ENCODE measurements at places on chromosomes 4 and X.

DNA sequence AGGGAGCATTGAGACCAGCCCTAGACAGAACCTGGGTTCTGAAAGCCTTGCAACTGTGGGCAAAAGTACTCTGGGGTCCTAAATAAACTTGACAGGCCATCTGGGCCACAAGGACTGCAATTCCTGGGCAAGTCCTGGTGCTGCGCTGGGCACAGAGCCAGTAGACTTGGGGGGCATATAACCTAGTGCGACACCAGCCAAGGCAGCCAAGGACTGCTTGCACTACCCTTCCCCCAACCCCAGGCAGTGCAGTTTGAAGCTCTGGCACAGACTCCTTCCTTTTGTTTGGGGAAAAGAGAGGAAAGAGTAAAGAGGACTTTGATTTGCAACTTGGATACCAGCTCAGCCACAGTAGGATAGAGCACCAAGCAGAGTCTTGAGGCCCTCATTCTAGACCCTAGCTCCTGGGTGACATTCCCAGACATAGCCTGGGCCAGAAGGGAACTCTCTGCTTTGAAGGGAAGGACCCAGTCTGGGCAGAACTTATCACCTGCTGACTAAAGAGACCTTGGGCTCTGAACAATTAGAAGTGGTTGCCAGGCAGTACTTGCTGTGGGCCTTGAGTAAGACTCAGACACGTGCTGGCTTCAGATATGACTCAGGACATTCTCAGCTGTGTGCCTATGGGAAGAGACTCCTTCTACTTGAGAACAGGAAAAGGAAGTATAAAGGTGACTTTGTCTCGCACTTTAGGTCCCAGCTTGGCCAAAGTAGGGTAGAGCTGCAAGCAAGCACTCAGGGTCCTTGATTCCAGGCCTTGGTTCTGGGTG is 522.8 kb downstream of the GLUD2 start:
- DNase-seq: no peak

GRCh38 chrX:1462596-1463251 is 10.0 kb upstream of the ASMTL start:
- DNase-seq: peak; percentile 29

GRCh38 chrX:22674932-22675331 is 324.8 kb upstream of the DDX53 start:
- no peak for DNase-seq

GRCh38 chr4:76256032-76256431 is 4.5 kb downstream of the FAM47E start:
- DNase-seq: no peak

DNA sequence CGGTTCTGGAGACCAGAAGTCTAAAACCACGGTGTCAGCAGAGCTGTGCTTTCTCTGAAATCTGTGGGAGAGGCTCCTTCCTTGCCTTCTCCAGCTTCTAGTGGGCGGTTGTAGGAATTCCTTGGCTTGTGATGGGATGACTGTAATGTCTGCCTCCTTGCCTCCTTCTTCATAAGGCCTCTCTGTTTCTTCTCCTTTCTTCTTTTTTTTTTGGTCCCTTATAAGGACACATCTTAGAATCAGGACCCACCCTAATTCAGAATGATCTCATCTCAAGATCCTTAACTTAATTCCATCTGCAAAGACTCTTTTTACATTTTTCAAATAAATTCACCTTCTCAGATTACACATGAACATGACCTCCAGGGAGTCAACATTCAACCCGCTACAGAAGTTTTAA is 186.9 kb downstream of the STK32B start:
- DNase-seq: no peak

- DNase-seq: no peak
These were observed 2.0 kb downstream of the MSX1 start for GRCh38 chr4:4861390-4862018.

DNA sequence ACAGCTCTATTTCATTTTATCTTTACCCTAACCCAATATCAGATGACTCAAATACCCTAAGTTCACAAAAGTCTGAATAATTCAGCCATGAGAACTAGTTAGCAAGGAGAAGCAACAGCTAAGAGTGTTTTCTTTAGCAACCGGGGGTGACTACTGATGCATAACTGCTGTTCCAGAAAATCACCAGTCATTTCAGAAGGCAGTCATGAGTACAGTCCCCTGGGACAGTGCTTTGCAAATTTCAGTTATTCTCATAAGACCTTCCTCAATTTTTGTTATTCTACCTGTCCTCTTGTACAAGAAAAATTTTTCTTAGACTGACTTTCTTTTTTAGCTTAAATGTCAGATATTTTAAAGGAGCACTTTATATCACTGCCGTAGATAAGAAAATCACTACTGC is 16.4 kb downstream of the BANK1 start:
- no peak for DNase-seq

DNA sequence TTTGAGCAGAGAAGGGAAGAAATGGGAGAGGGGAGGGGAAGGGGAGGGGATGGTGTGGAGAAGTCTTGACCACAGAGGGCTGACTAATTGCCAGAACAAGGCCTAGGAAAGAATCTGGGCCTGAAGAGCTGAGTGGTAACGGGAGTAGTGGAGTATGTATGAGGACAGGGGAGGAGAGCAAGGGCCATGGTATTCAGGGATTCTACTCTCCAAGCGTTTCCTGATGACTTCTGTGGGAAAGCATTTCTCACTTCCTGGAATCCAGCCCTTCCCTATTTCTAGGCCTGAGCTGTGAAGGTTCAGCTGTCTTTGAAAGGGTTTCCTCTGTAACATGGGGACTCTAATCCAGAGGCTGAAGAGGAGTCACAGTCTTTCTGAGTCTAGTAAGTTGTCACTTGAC is 19.7 kb upstream of the SOX3 start:
- no peak for DNase-seq

DNA sequence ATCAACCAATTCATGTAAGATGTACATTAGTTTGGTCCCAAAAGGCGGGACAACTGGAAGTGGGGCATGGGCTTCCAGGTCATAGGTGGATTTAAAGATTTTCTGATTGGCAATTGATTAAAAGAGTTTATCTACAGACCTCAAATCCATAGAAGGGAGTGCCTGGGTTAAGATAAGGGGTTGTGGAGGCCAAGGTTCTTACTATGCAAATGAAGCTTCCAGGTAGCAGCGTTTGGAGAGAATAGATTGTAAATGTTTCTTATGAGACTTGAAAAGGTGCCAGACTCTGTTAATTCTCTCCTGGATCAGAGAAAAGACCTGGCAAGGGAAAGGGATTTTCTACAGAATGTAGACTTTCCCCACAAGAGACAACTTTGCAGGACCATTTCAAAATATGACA is 2.4 kb downstream of the MGST2 start:
- no peak for DNase-seq

GRCh38 chr4:28709891-28710290 is 1849.2 kb downstream of the STIM2 start:
- no peak for DNase-seq

- peak; percentile 48 for DNase-seq
These were observed 1.8 kb downstream of the EPHA5 start for GRCh38 chr4:65668201-65669089.

DNA sequence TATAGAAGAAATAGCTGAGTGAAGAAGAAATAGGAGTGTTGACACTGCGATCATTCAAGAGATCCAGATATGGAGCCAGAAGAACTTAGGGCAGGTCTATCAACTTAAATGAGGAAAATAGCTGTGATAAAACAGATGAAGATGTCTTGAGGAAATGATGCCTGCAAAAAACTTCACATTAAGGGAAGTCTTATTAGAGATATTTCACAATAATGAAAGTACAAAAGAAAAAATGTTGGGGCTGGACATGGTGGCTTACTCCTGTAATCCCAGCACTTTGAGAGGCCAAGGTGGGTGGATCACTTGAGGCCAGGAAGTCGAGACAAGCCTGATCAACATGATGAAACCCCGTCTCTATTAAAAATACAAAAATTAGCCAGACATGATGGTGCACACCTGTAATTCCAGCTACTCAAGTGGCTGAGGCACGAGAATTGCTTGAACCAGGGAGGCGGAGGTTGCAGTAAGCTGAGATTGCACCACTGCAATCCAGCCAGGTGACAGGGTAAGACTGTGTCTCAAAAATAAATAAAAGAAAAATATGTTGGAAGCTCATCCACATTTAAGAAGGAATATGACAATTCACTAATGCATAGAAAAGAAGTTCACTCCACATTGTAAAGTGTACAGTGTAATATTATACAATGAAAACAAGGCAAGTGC is 56.3 kb downstream of the PKD2 start:
- DNase-seq: no peak
